ENCODE measurements at places on chromosomes 13 and 19. TPM values are rescaled to one million over a fixed set of nuclear protein-coding genes. Genes with fewer than 3 reads are reported as not detected.

DNA sequence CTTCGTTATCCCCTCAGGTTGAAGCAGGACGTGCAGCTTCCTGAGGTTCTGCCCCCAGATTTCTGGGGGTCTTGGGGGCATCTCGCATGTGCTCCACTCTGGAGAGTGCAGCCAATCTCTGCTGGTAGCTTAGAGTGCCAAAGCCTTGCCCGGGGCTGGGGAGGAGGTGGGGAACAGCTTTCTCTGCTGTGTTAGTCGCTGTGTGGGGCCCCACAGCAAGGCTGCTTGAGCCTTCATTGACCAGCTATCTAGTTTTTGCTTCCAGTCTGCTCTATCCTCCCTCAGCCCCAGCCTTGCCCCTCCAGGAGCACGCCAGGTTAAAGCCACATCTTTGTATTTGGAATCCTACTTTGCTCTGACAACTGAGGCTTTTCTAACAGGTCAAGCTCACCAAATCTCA, 32.0 kb upstream of the MEDAG start:
- no peaks in the 10 kb centered on the region for H3K36me3 ChIP-seq
- H3K27me3 ChIP-seq = no peaks in the 10 kb centered on the region
- H3K27ac ChIP-seq = no peak overlapping the region
- DNase-seq = no peak
- H3K4me1 ChIP-seq = no peaks in the 10 kb centered on the region

DNA sequence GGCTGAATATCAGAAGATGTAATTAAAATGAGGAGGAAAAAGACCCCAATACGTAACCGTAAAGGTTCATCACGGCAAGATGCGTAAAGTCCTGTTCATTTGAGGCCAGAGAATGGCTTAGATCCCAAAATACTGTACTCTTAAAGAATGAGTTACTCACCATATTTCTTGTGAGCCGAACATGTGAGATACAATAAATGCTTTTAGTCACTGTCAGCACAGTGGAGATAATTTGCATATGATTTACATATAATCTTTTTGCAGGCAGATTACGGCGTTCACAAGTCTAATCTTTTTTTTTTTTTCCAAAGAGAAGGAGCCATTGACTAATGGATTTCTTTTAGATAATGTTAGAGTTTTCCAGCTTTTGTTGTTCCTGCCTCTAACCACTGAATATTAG, 28.4 kb downstream of the AMER2 start:
- no peak for DNase-seq
- H3K36me3 ChIP-seq = no peaks in the 10 kb centered on the region
- no peak overlapping the region for H3K27ac ChIP-seq
- H3K27me3 ChIP-seq = peaks cover 56% of the 10 kb centered on the region
- H3K4me1 ChIP-seq = no peaks in the 10 kb centered on the region

- no peaks in the 10 kb centered on the region for H3K4me1 ChIP-seq
- no peaks in the 10 kb centered on the region for H3K27me3 ChIP-seq
Measured at GRCh38 chr19:293436-294110, 2.4 kb upstream of the PLPP2 start.

DNA sequence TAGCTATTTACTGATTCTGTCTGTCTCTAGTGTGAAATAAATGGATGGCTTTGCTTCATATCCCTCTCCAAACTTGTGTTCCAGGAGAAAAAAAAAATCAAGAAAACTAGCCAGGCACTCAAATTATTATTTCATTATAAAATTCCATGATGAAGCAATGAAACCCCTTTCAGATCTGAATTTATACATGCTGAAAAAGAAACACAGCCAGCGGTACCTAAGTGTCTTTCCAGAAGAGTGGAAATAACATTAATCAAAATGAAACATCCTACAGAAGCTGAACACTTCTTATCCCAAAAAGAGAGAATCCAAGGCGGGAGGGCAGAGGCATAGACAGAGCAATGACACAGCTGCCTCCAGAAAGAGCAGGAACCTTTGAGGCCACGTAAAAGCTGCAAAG, 15.9 kb downstream of the ENOX1 start:
- no peak overlapping the region for H3K4me3 ChIP-seq
- H3K36me3 ChIP-seq = no peaks in the 10 kb centered on the region
- no peak overlapping the region for H3K27ac ChIP-seq
- no peak for DNase-seq
- H3K27me3 ChIP-seq = no peaks in the 10 kb centered on the region

DNA sequence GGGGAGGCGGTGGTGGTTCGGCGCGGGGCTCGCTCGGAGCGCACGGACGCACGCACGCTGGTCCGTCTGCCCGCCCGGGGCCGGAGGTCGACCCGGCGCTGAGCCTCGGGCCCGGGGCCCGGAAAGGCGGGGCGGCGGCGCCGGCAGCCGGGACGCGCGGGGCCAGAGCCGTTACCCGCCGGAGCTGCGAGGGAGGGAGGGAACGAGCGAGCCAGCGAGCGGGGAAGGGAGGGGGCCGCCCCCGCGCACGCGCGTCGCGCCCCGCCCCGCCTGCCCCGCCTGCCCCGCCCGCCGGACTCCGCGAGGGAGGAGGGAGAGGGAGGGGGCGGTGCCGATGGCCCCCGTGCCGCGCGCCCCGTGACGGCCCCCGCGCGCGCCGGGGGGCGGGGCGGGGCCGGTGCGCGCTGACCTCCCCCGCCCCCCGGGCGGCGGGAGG, 15.0 kb downstream of the CIC start:
- H3K36me3 ChIP-seq = no peaks in the 10 kb centered on the region
- no peaks in the 10 kb centered on the region for H3K27me3 ChIP-seq
- no peak overlapping the region for H3K4me3 ChIP-seq
- H3K27ac ChIP-seq = no peak overlapping the region
- no peaks in the 10 kb centered on the region for H3K4me1 ChIP-seq

DNA sequence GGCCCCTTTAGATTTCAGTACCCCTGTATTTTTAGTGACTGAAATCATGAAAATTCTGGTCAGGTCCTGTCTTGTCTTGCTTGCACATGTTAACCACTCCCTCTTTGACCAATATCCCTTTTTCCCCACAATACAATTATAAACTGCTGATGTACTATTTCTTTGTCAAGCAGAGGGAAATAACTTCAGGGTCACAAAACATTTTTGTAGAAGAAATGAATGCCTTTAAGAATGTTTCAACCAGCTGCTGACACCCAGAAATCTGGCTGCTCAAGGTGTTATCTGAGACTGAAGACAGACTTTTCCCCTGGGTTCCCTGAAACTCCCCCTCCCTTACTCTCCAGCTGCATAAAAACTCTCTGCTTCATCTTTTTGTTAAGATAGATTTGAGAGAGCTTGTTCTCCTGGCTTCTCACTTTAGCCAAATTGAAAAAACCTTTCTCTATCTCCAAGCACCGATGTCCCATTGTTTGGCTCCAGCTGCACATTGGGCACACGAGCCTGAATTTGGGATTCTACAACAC, 18.4 kb upstream of the ACOD1 start:
- no peak overlapping the region for H3K27ac ChIP-seq
- H3K4me3 ChIP-seq = no peak overlapping the region
- H3K27me3 ChIP-seq = no peaks in the 10 kb centered on the region
- no peak for DNase-seq

DNA sequence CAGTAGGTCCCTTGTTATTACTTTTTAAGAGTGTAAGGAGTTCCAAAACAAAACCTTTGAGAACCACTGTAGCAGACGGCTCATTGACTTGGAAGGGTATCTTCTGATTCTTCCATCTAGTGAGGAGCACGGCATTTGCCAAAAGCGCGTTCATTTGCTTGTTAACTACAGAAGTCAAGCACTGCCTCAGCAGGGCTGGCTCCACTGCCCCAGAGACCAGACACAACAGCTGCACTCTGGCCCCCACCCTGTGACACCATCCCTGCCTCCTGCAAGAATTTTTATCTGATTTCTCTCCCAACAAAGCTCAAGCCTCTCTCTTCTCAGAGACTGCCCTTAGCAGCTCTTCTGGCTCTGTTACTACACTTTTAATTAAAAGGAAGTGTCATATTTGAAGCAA, 20.7 kb upstream of the XPO4 start:
- no peak for DNase-seq
- no peaks in the 10 kb centered on the region for H3K27me3 ChIP-seq
- no peak overlapping the region for H3K27ac ChIP-seq
- H3K4me3 ChIP-seq = no peak overlapping the region
- no peaks in the 10 kb centered on the region for H3K36me3 ChIP-seq
- H3K4me1 ChIP-seq = no peaks in the 10 kb centered on the region

DNA sequence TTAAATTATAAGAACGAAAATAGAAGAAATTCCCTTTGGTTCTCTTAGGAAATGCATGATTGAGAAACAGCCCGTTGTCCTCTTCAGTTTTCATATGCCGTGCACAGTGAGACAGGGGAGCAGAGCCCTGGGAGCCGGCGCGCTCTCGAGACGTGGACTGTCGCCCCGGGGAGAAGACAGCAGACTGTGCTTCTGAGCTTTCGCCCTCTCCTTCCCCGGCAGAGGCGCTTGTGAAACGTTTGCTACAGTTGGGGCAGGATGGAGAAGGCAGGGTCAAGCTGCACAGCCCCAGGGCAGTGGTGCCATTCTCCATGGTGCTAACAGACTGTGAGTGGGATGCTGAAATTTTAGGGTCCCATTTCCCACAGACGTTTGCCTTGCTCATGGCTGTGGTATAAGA, 192.2 kb upstream of the KL start:
- no peak for DNase-seq
- H3K4me3 ChIP-seq = peak overlapping the region; percentile 37
- H3K4me1 ChIP-seq = peaks cover 39% of the 10 kb centered on the region
- H3K36me3 ChIP-seq = no peaks in the 10 kb centered on the region

- no peak overlapping the region for H3K27ac ChIP-seq
- no peak for DNase-seq
- no peaks in the 10 kb centered on the region for H3K36me3 ChIP-seq
- H3K4me1 ChIP-seq = no peaks in the 10 kb centered on the region
- H3K27me3 ChIP-seq = no peaks in the 10 kb centered on the region
- peak overlapping the region; percentile 82 for H3K4me3 ChIP-seq
Measured at GRCh38 chr19:12364391-12365235, 870 bp downstream of the ZNF442 start.

DNA sequence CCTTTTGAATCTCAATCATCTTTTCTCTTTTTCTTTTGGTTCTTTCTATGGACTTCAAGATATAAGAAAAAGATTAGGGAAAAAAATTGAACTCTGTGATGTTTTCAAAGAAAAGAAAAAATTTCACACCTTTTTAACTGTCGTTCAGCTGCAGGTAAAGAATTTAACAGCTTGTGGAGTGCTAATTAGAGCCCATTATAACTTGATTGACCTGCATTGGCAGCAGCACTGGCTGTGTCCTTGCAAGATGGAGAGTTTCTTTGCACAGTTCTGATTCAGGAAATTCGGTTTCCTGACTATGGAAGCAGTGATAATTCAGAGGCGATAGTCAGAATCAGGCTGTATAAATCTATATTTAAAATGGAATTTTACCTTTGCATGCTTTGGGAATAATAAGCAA, 183.2 kb upstream of the DACH1 start:
- H3K27ac ChIP-seq = no peak overlapping the region
- H3K4me1 ChIP-seq = no peaks in the 10 kb centered on the region
- no peaks in the 10 kb centered on the region for H3K27me3 ChIP-seq
- no peaks in the 10 kb centered on the region for H3K36me3 ChIP-seq
- DNase-seq = no peak

DNA sequence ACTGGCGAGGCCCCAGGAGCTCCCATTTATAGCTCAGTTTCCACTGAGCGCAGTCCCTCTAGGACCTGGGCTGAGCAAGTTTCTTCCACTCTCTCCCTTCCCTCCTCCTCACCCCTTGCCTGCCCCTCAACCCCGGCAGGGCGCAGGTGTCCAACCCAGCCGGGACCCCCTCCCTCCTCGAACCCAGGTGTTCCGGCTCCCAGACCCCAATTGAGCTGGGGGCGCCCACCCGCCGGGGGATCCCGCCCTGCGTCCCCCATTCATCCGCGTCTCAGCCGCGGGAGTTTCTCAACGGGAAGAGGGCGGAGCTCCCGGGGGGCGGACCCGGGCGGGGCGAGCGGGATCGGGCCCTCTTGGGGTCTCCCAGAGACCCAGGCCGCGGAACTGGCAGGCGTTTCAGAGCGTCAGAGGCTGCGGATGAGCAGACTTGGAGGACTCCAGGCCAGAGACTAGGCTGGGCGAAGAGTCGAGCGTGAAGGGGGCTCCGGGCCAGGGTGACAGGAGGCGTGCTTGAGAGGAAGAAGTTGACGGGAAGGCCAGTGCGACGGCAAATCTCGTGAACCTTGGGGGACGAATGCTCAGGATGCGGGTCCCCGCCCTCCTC, at the start of gene KIRREL2:
TSS of gene KIRREL2 (plus strand) at position 366 of the 604 bp plus-strand sequence. CDS start at position 575, 209 bp downstream.
- no peaks in the 10 kb centered on the region for H3K36me3 ChIP-seq
- no peak within 1 kb of the TSS for H3K27ac ChIP-seq
- peaks cover 15% of the 10 kb centered on the region for H3K27me3 ChIP-seq

DNA sequence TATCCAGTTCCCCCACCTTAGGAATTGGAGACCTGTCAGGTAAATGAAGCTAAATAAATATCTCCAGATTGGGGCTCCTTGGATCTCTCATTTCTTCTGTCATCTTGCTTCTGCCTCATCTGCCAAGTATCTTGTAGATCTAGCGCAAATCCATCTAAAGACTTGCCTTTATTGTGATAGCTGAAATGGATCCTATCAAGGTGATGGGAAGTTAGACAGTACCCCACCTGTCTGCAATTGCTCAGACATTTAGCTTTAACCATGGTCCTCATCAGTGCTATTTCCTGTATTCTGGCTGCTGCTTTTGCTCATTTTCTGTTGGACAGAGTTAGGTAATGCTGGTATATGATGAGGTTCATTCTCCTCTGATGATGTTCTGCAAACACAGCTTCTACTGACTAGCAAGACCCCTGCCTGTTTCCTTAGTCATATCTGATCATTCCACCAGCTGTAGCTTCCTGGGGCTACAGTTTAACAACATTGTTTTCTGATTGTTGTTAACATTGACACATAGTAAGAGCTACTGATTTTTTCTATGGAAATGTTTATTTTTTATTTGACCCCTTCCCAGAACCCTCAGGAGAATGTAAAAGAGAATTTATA, 340.0 kb downstream of the DCT start:
- no peaks in the 10 kb centered on the region for H3K4me1 ChIP-seq
- no peak overlapping the region for H3K4me3 ChIP-seq
- H3K27ac ChIP-seq = no peak overlapping the region
- no peaks in the 10 kb centered on the region for H3K27me3 ChIP-seq
- no peaks in the 10 kb centered on the region for H3K36me3 ChIP-seq

DNA sequence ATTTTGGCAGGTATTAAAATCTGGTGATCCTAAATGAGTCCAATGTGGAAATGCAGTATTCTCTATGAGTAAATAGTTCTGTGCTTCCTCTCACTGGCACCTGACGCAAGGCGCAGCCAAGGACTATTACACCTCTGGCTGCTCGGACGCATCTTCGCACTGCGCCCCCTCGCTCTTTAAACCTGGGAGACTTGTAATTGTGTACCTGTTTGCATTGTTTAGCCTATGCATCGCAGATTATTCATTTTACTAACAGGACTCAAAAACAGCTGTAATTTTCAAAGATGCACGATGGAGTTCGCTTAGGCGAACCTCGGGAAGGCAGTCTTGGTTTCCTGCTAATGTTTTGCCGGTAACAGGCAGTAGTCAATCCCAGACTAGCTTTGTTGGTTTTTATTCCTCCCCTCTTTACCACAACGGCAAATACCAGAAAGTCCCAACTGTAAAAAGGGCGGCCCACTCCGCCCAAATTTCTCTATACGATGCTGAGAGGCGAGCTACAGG, 113.2 kb downstream of the KCNRG start:
- no peaks in the 10 kb centered on the region for H3K36me3 ChIP-seq
- H3K27me3 ChIP-seq = no peaks in the 10 kb centered on the region
- H3K4me1 ChIP-seq = peaks cover 14% of the 10 kb centered on the region
- DNase-seq = no peak
- H3K4me3 ChIP-seq = no peak overlapping the region

The RNF17 gene
- not detected for total RNA-seq

The ADAMTSL5 gene
- total RNA-seq = 5.0 TPM

The PLPP2 gene
- not detected for total RNA-seq

Data from PC-3 (cell line).